ENCODE measurements at places on chromosomes 1 and 21. TPM values are rescaled to one million over a fixed set of nuclear protein-coding genes. Genes with fewer than 3 reads are reported as not detected.

Gene INKA2
- 3.3 TPM for total RNA-seq

Gene ZBTB8B
- total RNA-seq: 0.09 TPM

Gene GATAD2B
- 20.8 TPM for total RNA-seq

Gene HAO2
- total RNA-seq: not detected

Gene FHAD1
- total RNA-seq: 12.5 TPM

Gene FCMR
- 8.5 TPM for total RNA-seq

Data from lung (tissue), 17 donors.